ENCODE measurements at places on chromosomes 12 and 14. TPM values are rescaled to one million over a fixed set of nuclear protein-coding genes. Genes with fewer than 3 reads are reported as not detected.

The GLIPR1L1 gene
- not detected for total RNA-seq

The DPPA3 gene
- total RNA-seq = not detected

DNA sequence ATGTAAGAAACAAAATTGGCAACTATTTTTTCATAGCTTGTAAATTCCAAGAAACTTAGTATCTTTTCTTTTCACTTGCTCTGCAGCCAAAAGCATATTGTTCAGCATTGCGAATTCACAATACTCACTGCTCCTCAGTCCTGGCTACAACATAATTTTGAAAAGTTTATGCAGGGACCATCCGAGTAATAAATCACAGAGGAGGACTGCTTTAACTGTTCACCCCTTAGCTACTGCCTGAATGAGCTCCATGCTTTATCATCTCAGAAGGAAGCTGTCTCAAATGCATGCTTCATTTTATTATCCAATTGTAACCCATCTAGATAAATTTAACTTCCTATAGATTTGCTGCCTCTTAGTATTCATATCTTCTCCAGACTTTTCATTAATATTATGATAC lies 827.8 kb downstream of the DIO2 start:
- no peak for DNase-seq
- H3K4me1 ChIP-seq = no peaks in the 10 kb centered on the region
- H3K27ac ChIP-seq = no peak overlapping the region
- H3K4me3 ChIP-seq = no peak overlapping the region
- H3K36me3 ChIP-seq = no peaks in the 10 kb centered on the region
- H3K27me3 ChIP-seq = no peaks in the 10 kb centered on the region

The SP1 gene
- total RNA-seq = 91.4 TPM

GRCh38 chr12:2523844-2524243 lies 270.9 kb upstream of the FKBP4 start:
- H3K4me1 ChIP-seq = no peaks in the 10 kb centered on the region
- no peaks in the 10 kb centered on the region for H3K36me3 ChIP-seq
- no peak overlapping the region for H3K4me3 ChIP-seq
- DNase-seq = no peak
- H3K27ac ChIP-seq = no peak overlapping the region

GRCh38 chr14:69428289-69428998 lies 30.0 kb downstream of the SLC39A9 start:
- no peaks in the 10 kb centered on the region for H3K27me3 ChIP-seq
- peaks cover 4% of the 10 kb centered on the region for H3K36me3 ChIP-seq
- no peak overlapping the region for H3K27ac ChIP-seq
- H3K4me1 ChIP-seq = no peaks in the 10 kb centered on the region
- H3K4me3 ChIP-seq = no peak overlapping the region

The DDX11 gene
- total RNA-seq = 18.2 TPM

The COQ10A gene
- total RNA-seq = 18.7 TPM

- H3K4me3 ChIP-seq = no peak overlapping the region
- H3K27me3 ChIP-seq = no peaks in the 10 kb centered on the region
- no peaks in the 10 kb centered on the region for H3K4me1 ChIP-seq
- H3K36me3 ChIP-seq = no peaks in the 10 kb centered on the region
- DNase-seq = no peak
- no peak overlapping the region for H3K27ac ChIP-seq
These were observed 322.9 kb downstream of the ADGRD1 start for GRCh38 chr12:131276501-131277185.

- H3K36me3 ChIP-seq = no peaks in the 10 kb centered on the region
- no peaks in the 10 kb centered on the region for H3K4me1 ChIP-seq
- DNase-seq = no peak
- H3K4me3 ChIP-seq = no peak overlapping the region
These were observed 114.2 kb upstream of the ARID2 start for GRCh38 chr12:45615268-45615667.

DNA sequence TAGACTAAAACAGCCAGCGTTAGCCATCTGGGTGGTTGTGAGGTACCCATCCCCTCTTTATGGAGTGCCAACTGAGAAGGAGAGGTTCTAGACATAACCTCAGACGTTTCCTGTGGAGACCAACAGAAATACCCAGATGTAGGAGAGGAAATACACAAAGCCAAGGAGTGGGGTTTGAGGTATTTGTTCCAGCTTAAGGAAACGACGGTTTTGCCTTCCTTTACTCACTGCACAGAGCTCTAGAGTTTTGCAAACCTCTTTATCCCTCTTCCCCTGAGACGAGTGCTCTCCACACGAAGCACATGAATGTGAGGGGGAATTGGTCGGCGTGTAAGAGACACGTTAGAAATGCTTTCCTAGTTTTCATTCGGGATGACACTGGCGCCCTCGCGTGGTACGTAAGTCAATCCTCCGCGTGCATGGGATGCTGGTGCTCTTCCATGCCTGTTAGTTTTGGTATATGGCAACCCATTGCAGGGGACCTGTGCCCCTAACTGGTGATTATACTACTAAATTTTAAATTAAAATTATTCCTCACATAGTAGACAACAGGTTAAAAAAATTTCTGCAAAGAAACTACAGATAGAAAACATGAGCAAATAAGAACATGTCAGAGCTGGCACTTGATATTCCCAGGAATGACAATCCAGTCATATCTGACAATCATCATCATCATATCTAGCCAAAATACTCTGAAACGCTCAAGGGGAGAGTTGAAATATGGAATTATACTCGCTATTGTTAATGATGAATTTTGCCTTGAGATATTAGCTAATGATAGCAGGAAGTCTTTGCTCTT lies 121.7 kb downstream of the PPM1H start:
- H3K27ac ChIP-seq = no peak overlapping the region
- H3K36me3 ChIP-seq = no peaks in the 10 kb centered on the region
- H3K4me3 ChIP-seq = no peak overlapping the region
- H3K4me1 ChIP-seq = no peaks in the 10 kb centered on the region
- H3K27me3 ChIP-seq = no peaks in the 10 kb centered on the region

The CRIP1 gene
- total RNA-seq = 32.8 TPM

The CLEC7A gene
- total RNA-seq = 13.8 TPM

Data from breast epithelium (tissue), 4 donors.